ENCODE measurements at places on chromosomes 5 and 9.
A peak's percentile ranks its signal among the peaks of the same experiment; 100 is the strongest.

- peaks cover 7% of the 10 kb centered on the region for H3K4me1 ChIP-seq
- DNase-seq, result no peak
- no peaks in the 10 kb centered on the region for H3K36me3 ChIP-seq
- H3K27ac ChIP-seq, result no peak overlapping the region
- H3K4me3 ChIP-seq, result no peak overlapping the region
Observed at GRCh38 chr5:96856371-96856770, 19.9 kb upstream of the ERAP2 start.

DNA sequence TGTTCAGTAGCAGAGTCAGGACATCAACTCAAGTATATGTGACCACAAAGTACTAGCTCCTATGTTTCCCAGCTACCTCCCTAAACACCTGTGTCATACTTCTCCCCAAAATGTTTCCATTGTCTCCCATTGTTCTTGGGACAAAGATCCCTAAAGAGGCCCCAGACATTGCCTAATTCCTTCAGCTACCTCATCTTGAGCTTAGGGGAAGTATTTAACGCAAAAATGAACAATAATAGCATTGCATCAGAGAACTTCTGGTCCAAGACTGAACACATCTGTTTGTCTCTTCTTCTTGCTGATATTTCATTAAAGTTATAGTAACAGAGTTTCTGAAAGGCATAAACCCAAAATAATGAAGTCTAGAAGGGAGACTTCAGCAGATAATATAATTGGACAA lies 430.8 kb downstream of the MTRR start:
- no peaks in the 10 kb centered on the region for H3K4me1 ChIP-seq
- H3K36me3 ChIP-seq, result no peaks in the 10 kb centered on the region
- DNase-seq, result no peak
- no peak overlapping the region for H3K27ac ChIP-seq

GRCh38 chr5:175576096-175576495 lies 81.8 kb upstream of the HRH2 start:
- H3K4me1 ChIP-seq, result no peaks in the 10 kb centered on the region
- H3K27ac ChIP-seq, result no peak overlapping the region

- peaks cover 1% of the 10 kb centered on the region for H3K4me1 ChIP-seq
- H3K36me3 ChIP-seq, result no peaks in the 10 kb centered on the region
- no peak overlapping the region for H3K4me3 ChIP-seq
- peaks cover 18% of the 10 kb centered on the region for H3K27me3 ChIP-seq
- H3K27ac ChIP-seq, result no peak overlapping the region
- no peak for DNase-seq
Observed at GRCh38 chr9:99873943-99874584, 32.4 kb upstream of the STX17 start.

DNA sequence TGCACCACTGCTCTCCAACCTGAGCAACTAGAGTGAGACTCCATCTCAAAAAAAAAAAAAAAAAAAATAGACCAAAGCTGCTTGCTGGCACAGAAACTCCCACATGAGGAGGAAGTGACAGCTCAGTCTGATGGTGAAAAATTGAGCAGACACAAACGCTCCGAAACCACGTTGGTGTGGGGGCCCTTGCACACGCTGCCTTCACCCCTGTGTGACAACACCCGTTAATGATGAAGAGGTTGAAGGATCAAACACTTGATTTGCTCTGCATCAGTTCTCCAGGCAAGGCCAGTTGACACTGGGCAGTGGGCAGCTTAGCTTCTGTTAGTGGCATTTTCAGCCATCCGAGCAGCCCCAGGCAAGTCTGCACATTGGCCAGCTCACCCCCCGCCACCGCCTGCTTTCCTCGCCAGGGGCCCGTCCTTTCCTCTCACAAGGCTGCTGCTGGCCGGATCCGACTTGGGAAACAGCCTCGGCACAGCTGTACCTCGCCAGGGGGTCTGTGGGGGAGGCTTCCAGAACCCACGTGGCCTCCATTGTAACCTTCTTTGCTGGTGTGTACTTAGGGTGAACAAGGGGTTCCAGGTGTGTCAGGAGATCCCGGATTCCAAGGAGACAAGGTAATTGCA lies 79.8 kb downstream of the COL27A1 start:
- no peaks in the 10 kb centered on the region for H3K27me3 ChIP-seq
- no peaks in the 10 kb centered on the region for H3K36me3 ChIP-seq

GRCh38 chr5:151051066-151051930 lies 29.5 kb downstream of the TNIP1 start:
- peak overlapping the region; percentile 7 for H3K27ac ChIP-seq
- peaks cover 14% of the 10 kb centered on the region for H3K36me3 ChIP-seq
- DNase-seq, result no peak
- no peak overlapping the region for H3K4me3 ChIP-seq

- H3K4me1 ChIP-seq, result no peaks in the 10 kb centered on the region
- peaks cover 2% of the 10 kb centered on the region for H3K27me3 ChIP-seq
- H3K4me3 ChIP-seq, result no peak overlapping the region
- H3K36me3 ChIP-seq, result no peaks in the 10 kb centered on the region
Observed at GRCh38 chr5:5231576-5231975, 91.4 kb downstream of the ADAMTS16 start.

GRCh38 chr9:129141066-129142041 lies 30.1 kb downstream of the PTPA start:
- peaks cover 7% of the 10 kb centered on the region for H3K36me3 ChIP-seq
- no peak for DNase-seq
- no peaks in the 10 kb centered on the region for H3K27me3 ChIP-seq
- peak overlapping the region; percentile 74 for H3K4me3 ChIP-seq
- peak overlapping the region; percentile 100 for H3K27ac ChIP-seq
- H3K4me1 ChIP-seq, result peaks cover 83% of the 10 kb centered on the region

- no peak for DNase-seq
- H3K4me3 ChIP-seq, result no peak overlapping the region
- no peak overlapping the region for H3K27ac ChIP-seq
- peaks cover 29% of the 10 kb centered on the region for H3K4me1 ChIP-seq
- H3K36me3 ChIP-seq, result no peaks in the 10 kb centered on the region
Observed at GRCh38 chr9:132049900-132050299, 29.8 kb downstream of the MED27 start.

DNA sequence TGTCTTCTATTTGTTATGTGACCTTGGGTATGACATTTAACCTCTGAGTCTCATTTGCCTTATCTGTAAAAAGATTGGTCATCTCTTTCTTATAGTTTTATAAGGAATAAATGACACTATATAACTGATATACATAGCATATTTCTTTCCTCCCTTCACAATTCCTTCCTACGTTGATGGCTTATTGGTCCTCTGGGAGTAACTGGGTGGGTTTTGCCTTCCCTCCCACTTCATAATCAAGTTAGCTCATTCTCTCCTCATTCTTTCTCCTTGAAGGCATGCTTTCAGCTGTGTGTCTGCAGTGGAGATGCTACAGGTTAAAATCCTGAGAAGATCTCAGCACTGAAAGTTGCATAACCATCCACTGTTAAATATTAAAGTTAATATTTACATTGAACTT lies 382.4 kb downstream of the TMEM38B start:
- H3K27me3 ChIP-seq, result peaks cover 8% of the 10 kb centered on the region
- no peak overlapping the region for H3K4me3 ChIP-seq
- no peaks in the 10 kb centered on the region for H3K36me3 ChIP-seq
- peaks cover 8% of the 10 kb centered on the region for H3K4me1 ChIP-seq

- peak overlapping the region; percentile 46 for H3K27ac ChIP-seq
- no peak overlapping the region for H3K4me3 ChIP-seq
- DNase-seq, result no peak
- no peaks in the 10 kb centered on the region for H3K36me3 ChIP-seq
Observed at GRCh38 chr9:75429531-75430475, 341.5 kb downstream of the OSTF1 start.

GRCh38 chr9:33187519-33188218 lies 20.5 kb upstream of the B4GALT1 start:
- no peaks in the 10 kb centered on the region for H3K36me3 ChIP-seq
- DNase-seq, result no peak
- no peak overlapping the region for H3K4me3 ChIP-seq

DNA sequence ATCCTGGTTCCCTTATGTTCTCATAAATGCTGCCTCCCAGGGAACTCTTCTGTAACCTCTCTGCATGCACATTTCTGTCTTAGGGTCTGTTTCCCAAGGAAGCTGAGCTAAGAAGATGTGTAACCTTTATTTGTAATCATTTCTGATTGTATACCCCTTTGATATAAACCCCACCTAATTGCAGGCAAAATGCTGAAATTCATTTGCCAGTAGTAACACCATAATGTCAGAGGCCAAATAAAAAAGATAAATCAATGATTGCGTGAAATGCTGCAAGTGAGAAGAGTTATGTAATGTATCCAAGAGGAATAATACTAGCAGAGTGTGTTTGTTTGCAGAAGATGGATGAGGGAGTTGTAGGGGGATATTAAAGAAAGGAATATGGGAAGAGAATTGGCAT lies 822.6 kb upstream of the GRAMD2B start:
- H3K27me3 ChIP-seq, result no peaks in the 10 kb centered on the region
- no peak overlapping the region for H3K4me3 ChIP-seq
- peaks cover 16% of the 10 kb centered on the region for H3K4me1 ChIP-seq
- no peaks in the 10 kb centered on the region for H3K36me3 ChIP-seq

DNA sequence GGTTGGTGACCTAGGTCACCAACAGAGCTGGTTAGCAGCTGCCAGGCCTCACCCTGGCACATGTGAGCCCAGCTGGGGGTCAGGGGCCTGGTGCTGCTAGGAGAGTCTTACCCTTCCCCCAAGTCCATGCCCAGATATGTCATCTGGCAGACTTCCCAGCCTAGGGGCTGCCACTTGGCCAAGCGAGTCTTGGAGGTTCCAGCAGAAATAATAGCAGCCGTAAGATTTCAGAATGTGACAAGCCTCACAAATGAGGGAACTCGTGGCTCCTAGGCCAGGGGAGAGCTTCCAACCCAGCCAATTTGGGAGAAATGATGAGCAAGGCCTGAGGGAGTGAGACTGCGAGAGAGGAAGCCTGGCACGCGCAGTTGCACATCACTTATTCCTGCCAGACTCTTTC lies 11.1 kb downstream of the URM1 start:
- no peak for DNase-seq
- H3K27me3 ChIP-seq, result no peaks in the 10 kb centered on the region
- no peaks in the 10 kb centered on the region for H3K4me1 ChIP-seq
- peaks cover 12% of the 10 kb centered on the region for H3K36me3 ChIP-seq
- no peak overlapping the region for H3K27ac ChIP-seq

GRCh38 chr5:115209279-115209678 lies 39.6 kb upstream of the TRIM36 start:
- H3K27me3 ChIP-seq, result no peaks in the 10 kb centered on the region
- H3K4me1 ChIP-seq, result peaks cover 26% of the 10 kb centered on the region
- no peak for DNase-seq
- H3K36me3 ChIP-seq, result peaks cover 15% of the 10 kb centered on the region
- H3K4me3 ChIP-seq, result no peak overlapping the region

- H3K27ac ChIP-seq, result no peak overlapping the region
- H3K36me3 ChIP-seq, result no peaks in the 10 kb centered on the region
- H3K4me1 ChIP-seq, result peaks cover 4% of the 10 kb centered on the region
- no peak for DNase-seq
- no peak overlapping the region for H3K4me3 ChIP-seq
Observed at GRCh38 chr5:150236981-150237754, 47.3 kb downstream of the SLC6A7 start.

DNA sequence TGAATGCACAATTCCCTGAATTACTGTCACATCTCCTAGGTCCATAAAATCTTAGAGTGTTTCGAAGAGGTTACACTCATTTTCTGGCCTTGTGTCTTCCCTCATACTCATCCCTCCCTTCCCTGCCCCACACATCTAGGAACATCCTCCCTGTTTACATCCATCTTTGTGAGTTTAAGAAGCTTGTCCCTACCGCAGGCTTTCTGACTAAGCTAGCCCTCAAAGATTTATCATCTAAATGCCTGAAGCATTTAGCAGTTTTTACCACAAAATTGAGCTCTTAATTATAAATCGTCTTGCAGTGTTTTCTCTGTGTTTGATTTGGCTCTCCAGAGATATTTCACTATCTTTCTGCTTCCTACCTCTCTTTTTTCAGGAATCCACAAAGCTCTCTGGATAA lies 374.8 kb downstream of the KIAA0825 start:
- H3K36me3 ChIP-seq, result no peaks in the 10 kb centered on the region
- DNase-seq, result no peak
- no peaks in the 10 kb centered on the region for H3K27me3 ChIP-seq
- no peak overlapping the region for H3K27ac ChIP-seq

GRCh38 chr9:70517926-70518610 lies 103.6 kb upstream of the KLF9 start:
- H3K27me3 ChIP-seq, result no peaks in the 10 kb centered on the region
- no peaks in the 10 kb centered on the region for H3K4me1 ChIP-seq
- H3K36me3 ChIP-seq, result no peaks in the 10 kb centered on the region
- no peak overlapping the region for H3K4me3 ChIP-seq

GRCh38 chr5:136279314-136279713 lies 86.0 kb downstream of the TRPC7 start:
- H3K4me1 ChIP-seq, result no peaks in the 10 kb centered on the region
- no peak overlapping the region for H3K27ac ChIP-seq
- H3K27me3 ChIP-seq, result no peaks in the 10 kb centered on the region
- no peaks in the 10 kb centered on the region for H3K36me3 ChIP-seq

GRCh38 chr5:75640395-75640794 lies 29.1 kb downstream of the ANKDD1B start:
- H3K4me3 ChIP-seq, result no peak overlapping the region
- peak overlapping the region; percentile 31 for H3K27ac ChIP-seq
- H3K4me1 ChIP-seq, result no peaks in the 10 kb centered on the region
- H3K36me3 ChIP-seq, result no peaks in the 10 kb centered on the region

GRCh38 chr5:92780057-92780456 lies 801.0 kb downstream of the NR2F1-AS1 start:
- peaks cover 3% of the 10 kb centered on the region for H3K4me1 ChIP-seq
- no peak overlapping the region for H3K27ac ChIP-seq
- DNase-seq, result no peak
- no peak overlapping the region for H3K4me3 ChIP-seq
- H3K36me3 ChIP-seq, result no peaks in the 10 kb centered on the region

DNA sequence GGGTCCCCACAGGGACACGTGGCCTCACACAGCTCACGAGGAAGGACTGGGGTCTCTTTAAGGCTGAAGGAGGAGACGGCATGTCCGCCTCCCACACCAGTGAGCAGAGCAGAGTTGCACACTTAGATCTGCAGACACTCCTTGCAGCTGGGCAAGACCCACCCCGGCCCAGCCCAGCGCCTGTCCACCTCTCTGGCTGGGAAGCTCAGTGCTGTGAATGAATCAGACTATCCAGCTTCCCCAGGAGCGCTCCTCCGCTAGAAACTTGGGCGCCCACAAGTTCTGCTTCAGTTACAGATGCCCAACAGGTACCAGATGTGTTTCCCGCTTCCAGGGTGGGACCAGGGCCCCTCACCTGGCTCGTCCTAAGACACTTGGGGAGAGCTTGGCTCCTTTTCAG lies 78.9 kb downstream of the NSUN2 start:
- DNase-seq, result peak; percentile 69
- H3K27me3 ChIP-seq, result no peaks in the 10 kb centered on the region
- H3K36me3 ChIP-seq, result no peaks in the 10 kb centered on the region
- no peak overlapping the region for H3K27ac ChIP-seq
- no peak overlapping the region for H3K4me3 ChIP-seq
- peaks cover 12% of the 10 kb centered on the region for H3K4me1 ChIP-seq

GRCh38 chr9:123960366-123960765 lies 30.4 kb upstream of the DENND1A start:
- H3K4me3 ChIP-seq, result no peak overlapping the region
- no peaks in the 10 kb centered on the region for H3K4me1 ChIP-seq
- peaks cover 57% of the 10 kb centered on the region for H3K27me3 ChIP-seq
- DNase-seq, result no peak
- H3K27ac ChIP-seq, result no peak overlapping the region
- no peaks in the 10 kb centered on the region for H3K36me3 ChIP-seq
